ENCODE measurements at places on chromosomes 11 and 22.

GRCh38 chr22:50298937-50299784 is 8.3 kb downstream of the PLXNB2 start:
- no peak for DNase-seq

GRCh38 chr11:35327829-35328228 is 91.5 kb downstream of the SLC1A2 start:
- DNase-seq = no peak

DNA sequence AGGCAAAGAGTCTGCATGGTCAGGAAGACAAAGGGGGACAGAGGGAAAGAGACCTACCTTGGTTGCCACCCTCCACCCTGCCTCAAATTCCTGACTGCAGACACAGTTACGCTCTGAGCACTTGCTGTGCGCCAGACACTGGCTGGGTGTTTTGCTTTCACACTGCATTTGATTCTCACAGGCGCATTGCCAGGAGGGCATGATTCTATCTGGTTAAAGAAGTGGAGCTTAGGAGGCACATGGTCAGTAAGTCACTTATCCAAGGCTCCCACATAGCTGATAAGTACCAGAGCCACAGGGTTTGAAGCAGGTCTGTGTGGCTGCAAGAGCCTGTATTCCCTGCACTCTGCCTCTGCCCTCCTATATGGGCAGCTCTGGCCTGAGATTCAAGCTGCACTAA is 103.9 kb downstream of the TIMP3 start:
- DNase-seq = no peak

DNA sequence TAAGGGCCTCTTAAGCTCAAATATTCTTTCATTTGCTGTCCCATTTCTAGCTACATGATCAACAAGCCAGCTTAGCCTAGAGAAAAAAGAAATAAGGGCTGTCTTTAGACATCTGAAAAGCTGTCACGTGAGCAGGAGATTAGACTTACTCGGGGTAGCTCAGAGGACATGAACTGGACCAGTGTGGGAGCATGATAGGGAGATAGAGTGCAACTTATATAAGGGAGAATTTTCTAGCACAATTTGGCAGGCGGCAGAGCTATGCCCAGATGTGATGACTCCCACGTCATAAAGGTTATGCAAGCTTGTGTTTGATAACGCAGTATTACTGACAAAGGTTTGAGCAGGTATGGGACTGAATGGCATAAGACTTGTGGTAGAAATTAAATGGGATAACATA is 28.2 kb upstream of the TPBGL start:
- no peak for DNase-seq

- peak; percentile 76 for DNase-seq
These were observed 5.4 kb downstream of the TMEM123 start for GRCh38 chr11:102447193-102447592.

- DNase-seq = no peak
These were observed 2314.9 kb downstream of the LRRC4C start for GRCh38 chr11:39144351-39145130.

- no peak for DNase-seq
These were observed 15.7 kb upstream of the MEN1 start for GRCh38 chr11:64826062-64826461.

- no peak for DNase-seq
These were observed 95.8 kb downstream of the PIWIL4 start for GRCh38 chr11:94662846-94663390.

- DNase-seq = peak; percentile 25
These were observed 26.5 kb upstream of the PSMA1 start for GRCh38 chr11:14546672-14547071.

DNA sequence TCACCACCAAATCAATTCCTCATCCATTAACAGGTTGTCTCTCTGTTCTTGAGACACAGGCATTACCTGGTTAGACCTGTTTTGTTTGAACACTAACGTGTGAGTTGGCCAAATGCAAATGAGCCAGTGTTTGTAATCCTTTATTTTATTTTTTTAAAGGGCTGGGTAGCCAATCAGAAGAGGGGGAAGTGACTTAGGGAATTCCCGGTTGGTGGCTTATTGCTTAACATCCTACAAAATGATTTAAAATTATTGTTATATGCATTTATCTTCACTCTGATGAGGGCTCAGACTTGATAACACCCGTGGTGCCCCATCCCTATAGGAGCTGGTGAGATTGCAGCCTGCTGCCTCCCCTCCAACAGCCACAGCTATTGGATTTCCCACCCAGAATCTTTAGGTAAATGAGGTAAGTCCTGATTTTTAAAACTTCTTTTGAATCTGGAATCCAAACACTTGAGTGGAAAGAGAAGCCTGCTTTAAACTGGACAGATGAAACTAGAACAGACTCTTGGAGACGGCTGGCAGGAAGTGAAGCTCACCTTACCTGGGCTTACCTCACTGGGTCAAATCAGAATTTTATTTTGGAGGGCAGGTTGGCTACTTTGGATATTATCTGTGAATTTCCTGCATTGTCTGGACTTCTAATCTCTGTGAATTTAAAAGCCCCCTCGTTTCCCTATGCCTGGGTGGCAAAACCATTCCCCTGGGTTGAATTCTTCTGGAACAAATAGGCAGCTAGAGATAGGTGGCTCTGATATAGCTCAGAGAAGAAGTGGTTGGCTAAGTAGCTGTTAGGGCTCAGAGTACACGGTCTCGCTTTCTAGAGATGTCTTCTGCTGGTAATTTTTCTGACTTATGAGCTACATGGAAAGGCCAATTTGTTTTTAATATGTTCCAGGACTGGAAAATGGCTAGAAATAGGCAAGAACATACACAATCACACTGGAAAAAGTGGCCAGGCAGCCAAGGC is at the start of gene EHF:
TSS of gene EHF (plus strand) at position 274 of the 973 bp plus-strand sequence. CDS start 21,538 bp downstream, outside the sequence.
- DNase-seq = no peak

GRCh38 chr11:86670181-86670580 is 2.2 kb downstream of the ME3 start:
- DNase-seq = no peak

DNA sequence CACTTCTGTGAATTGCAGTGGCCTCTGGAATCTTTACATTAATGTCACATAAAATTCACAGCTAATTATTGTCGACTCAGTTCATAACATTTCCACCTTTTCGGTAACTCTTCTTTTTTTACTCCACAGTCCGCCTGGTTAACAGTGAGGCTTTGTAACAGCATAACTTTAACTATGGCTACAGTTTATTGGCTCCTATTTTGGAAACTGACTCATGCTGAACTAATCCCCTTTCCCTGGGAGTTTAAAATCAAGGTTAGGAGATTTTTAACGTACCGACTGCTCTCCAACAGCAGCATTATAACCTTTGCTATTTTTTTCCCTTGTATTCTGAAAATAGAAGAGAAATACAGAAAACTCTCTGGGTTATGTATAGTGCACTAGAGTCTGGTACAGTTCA is 3.2 kb upstream of the POGLUT3 start:
- no peak for DNase-seq

DNA sequence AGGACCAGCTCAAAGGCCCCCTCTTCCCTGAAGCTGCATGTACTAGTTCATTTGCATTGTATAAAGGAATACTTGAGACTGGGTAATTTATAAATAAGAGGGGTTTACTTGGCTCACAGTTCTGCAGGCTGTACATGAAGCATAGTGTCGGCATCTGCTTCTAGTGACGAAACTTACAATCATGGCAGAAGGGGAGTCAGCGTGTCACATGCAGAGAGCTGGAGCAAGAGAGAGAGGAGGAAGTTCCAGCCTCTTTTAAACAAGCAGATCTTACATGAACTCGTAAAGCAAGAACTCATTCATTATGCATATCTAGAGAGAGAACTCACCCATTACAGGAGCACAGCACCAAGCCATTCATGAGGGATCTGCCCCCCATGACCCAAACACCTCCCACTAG is 7.1 kb upstream of the HMGXB4 start:
- no peak for DNase-seq

DNA sequence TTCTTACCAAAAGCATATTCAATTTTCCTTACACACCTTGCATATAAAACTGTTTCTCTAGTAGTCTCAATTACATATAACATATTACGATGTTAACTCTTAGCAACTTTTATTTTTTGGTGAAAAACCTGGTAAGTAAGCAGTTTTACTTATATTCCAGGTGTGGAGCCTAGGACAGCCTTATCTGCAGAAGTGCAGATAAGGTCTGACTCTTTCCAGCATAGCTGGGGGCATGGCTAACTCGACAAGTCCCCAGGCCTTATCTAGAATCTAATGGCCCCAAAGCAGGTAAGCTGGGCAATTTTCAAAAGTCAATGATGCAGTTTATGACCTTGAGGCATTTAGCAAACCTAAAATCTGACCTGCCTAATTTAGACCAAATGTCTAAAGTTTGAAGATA is 4.2 kb upstream of the C1QTNF6 start:
- no peak for DNase-seq

GRCh38 chr22:16608931-16609330 is 16.3 kb upstream of the CCT8L2 start:
- no peak for DNase-seq

DNA sequence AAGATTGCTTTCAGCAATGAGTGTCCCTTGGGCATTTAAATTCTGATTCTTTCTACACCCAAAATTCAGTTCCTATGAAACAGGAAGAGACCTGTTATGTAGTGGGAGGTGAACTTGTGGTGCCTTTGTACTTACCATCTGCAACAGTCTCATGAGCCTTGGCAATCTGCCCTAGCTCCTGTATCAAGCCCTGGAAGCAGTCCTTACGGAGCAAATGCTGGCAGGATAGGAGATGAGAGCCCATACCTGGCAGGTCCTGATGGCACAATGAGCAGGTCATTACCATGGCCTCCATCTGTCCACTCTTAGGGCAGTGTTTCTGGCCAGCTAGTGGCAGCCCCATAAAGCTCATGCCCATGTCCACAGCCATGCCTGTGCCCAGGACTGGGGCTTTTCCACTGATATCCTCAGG is 10.8 kb downstream of the TRIM66 start:
- no peak for DNase-seq

DNA sequence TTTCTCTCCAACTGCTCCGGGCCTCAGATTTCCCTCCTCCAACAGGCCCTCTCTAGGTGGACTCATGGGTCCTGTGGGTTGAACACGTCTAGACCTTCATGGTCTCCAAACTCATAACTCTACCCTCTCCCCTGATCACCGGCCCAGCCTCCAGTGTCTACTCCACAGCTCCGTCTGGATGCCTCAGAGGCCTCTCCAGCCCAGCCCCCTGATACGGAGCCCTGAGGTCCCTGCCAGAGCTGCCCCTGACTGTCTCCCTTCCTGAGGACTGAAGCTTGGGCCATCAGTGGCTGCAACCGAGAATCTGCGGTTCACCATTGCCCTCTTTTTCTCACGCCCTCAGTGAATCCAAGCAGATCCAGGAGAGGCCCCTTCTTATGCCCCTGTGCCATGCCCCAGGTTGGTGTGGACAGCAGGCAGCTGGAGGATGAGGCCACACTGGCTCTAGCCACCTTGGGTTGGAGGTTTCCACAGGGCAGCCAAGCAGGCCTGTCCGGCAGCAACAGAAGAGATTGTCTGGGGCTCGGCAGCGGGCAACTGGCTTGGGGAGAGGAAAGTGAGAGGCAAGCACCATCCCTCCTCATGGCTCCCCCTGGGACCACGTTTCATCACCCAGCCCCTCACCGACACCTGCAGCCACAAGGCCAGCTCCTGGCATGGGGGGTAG is 104.6 kb upstream of the FGF3 start:
- no peak for DNase-seq

DNA sequence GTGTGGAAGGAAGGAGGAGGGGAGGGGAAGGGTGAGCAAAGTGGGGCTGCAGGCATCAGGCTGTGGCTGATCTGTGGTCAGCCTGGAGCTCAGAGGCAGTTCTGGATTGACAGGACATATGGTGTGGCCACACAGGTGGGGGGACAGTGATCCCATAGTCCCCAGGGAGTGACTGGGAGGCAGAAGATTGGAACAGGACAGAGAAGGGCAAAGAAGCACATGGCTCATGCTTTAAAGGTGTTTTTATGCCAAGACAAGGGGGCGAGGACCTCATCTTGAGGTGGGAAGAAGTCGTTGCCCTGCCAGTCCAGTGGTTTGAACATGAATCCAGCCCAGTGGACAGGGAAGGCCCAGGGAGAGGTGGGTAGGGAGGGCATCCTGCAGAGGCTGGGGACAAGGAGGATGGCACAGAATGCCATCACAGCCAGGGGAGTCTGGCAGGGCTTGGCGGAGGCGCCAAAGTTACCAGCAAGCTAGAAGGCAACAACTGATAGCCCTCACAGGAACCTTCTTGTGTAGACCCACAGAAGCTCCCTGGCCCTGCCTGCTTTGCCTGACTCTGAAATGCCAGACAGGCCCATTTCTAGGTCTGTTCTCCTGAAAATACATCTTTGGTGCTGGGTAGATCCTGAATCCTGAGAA is 3.1 kb downstream of the BET1L start:
- no peak for DNase-seq

- DNase-seq = no peak
These were observed 5.2 kb downstream of the UPB1 start for GRCh38 chr22:24500277-24500820.

- no peak for DNase-seq
These were observed 406.5 kb upstream of the B3GAT1 start for GRCh38 chr11:134818516-134818915.

- no peak for DNase-seq
These were observed 90.4 kb upstream of the PARVA start for GRCh38 chr11:12287009-12287373.

Data from activated CD4-positive, alpha-beta T cell treated with anti-CD3 and anti-CD28 coated beads, Interleukin-2, amount 50 U/mL, for 16 hours (primary cell).